ENCODE measurements at places on chromosomes 3 and 15.

- no peak for DNase-seq
These were observed 21.5 kb downstream of the CFAP161 start for GRCh38 chr15:81155375-81156218.

DNA sequence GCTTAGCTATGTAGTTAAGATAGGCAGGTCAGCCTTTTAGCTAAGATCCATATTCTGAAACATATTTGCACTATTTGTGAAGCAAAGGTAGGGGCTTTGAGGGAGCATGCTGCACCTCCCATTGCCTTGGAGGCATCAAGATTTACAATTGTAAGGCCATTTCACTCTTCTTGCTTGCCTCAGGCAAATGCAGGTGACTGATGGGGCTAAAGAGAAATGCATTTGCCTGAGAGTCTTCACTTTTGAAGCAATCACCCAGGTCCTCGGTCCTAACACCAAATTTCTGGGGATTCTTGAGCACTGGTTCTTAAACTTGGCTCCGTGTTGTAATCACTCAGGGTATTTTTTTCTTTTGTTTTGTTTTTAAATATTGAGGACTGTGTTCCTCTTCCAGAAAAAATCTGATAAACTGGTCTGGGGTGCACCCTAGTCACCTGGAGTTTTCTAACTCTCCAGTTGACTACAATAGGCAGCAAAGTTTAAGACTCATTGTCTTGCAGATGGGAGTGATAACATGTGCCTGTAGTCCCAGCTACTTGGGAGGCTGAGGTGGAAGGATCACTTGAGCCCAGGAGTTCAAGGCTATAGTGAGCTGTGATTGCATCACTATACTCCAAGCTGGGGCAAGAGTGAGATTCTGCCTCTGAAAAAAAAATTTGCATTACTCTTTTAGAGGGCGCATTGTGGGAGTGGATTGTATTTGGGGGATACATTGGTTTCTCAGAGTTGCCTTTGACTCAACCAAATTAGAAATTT is 68.1 kb downstream of the EOMES start:
- no peak for DNase-seq

DNA sequence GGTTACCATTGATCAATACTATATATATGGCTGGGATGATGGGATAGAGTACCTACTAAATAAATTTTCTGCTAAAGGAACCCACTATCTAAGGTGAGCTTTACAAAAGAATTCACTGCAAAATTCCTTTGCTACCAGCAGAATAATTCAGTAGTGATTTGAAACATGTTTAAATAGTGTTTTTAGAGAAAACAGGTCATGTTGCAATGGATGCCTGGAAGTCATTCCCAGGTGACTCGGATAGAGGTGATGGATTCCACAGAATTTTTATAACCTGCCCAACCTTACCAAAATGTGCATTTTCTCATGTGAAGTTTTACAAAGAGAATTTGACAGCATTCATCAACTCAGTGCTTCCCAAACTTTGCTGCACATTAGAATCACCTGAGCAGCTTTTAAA is 53.2 kb downstream of the CEP152 start:
- no peak for DNase-seq

DNA sequence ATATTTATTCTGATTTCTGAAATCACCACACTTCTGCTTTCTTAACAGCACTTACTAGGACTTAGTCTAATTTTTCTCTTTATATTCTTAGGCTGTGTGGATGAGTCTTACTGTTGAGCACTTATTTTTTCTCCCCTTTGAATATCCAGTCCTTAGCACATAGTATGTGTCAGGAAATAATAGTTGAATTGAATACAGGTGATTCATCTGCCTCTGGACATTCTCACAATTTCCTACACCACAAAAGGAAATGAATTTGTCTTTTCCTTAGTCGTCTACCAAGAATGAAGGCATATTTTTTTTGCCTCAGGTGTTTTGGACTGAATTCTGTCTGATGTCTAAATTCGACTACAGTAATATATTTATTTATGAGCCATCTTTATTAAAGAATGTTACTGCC is 204.2 kb downstream of the GHSR start:
- DNase-seq = no peak

DNA sequence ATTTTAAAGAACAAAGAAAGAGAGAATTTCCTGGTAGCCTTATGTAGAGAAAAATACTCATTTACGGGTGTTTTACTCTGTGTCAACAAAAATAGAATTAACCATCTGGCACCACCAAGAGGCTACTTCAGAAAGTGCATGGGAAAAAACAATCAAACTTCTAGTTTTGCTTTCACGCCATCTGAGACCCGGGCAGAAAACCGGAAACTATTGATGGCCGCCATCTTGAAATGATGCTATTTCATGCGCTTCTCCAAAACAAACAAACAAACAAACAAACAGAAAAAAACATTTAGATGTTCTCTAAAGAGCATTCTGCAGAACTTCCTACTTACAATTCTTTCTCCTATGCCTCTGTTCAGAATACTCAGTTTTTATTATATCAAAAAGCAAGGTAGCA is 49.4 kb upstream of the SYNPR start:
- no peak for DNase-seq

GRCh38 chr3:58117561-58118181 is 93.1 kb downstream of the DNASE1L3 start:
- no peak for DNase-seq

GRCh38 chr15:40248006-40248783 is 9.3 kb downstream of the PAK6 start:
- no peak for DNase-seq

Measured in activated gamma-delta T cell (primary cell).